CD4-positive, alpha-beta T cell treated with Interleukin-6 at 100 ng/mL for 8 hours (primary cell): ENCODE measurements at places on chromosomes 7 and 10.

DNA sequence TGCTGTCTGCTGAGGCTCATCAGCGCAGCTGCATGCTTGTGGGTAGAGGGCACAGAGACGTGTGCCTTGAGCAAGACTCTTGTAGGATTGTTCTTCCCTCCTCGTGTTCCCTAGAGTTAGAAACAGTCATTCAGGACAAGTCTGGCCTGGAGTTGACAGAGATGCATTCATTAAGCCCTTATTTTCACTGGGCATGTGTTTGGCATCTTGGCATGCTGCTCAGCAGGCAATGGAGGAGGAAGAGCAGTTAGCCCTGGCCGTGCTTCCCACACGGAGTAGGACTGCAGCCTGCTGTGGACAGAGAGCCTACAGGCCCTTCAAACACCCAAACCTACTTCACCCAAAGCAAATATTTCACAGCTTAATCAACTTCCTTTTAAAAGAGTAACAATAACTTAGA, 73.0 kb upstream of the GJD4 start:
- no peak for DNase-seq

GRCh38 chr7:45000093-45001032, at the start of gene CCM2:
Gene CCM2, plus strand, starts transcription at chr7:45000201. Its CDS starts 133 bp downstream, at chr7:45000334.
- no peak for DNase-seq

DNA sequence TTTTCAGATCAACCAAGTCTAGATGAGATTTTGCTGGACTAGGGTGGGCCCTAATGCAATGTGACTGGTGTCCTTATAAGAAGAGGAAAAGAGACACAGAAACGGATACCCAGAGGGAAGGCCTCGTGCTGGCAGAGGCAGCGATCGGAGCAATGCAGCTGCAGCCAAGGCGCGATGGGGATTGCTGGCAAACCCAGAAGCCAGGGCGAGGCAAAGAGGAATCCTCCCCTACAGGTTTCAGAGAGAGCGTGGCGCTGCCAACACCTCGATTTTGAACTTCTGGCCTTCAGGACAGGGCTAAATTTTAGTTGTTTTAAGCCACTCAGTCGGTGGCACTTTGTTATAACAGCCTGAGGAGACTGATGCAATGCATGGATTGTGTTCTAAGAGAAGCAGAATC, 157.1 kb upstream of the RHEB start:
- no peak for DNase-seq

GRCh38 chr10:19256331-19256730, 207.7 kb downstream of the MALRD1 start:
- no peak for DNase-seq

- no peak for DNase-seq
Measured at GRCh38 chr10:48792687-48793096, 108.0 kb downstream of the WDFY4 start.

- no peak for DNase-seq
Measured at GRCh38 chr10:86104611-86105145, 261.9 kb downstream of the GRID1 start.

DNA sequence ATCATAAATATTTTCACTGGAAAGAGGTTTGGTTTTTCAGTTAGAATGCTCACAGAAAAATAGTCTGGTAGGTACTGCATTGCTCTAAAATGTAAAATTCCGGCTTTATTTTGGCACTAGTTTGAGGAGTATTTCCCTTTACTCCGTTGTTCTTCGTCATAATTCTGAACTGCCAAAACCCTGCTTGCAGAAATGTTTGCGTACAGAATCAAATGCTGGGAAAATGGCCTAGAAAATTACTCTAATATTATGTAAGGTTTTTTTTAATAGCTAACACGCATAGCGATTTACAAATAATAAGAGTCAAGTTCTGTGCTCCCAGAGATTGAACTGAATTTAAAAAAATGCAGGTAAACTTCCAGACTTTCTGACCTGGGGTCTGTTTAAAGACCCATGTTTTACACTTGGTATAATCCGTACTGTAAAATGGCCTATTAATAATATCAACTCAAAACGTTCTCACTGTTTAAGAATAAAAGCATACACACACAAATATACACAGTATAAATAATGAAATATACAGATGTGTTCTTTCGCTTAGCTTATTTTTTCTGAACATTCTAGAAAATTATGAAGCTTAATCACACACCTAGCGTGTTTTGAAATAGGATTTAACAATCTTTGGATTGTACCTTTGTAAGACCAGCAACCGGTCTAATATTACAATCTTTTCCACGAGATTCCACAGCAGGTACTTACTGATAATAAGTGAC, 23.5 kb upstream of the ANLN start:
- no peak for DNase-seq

- no peak for DNase-seq
Measured at GRCh38 chr10:51103554-51104217, 29.4 kb downstream of the PRKG1 start.

DNA sequence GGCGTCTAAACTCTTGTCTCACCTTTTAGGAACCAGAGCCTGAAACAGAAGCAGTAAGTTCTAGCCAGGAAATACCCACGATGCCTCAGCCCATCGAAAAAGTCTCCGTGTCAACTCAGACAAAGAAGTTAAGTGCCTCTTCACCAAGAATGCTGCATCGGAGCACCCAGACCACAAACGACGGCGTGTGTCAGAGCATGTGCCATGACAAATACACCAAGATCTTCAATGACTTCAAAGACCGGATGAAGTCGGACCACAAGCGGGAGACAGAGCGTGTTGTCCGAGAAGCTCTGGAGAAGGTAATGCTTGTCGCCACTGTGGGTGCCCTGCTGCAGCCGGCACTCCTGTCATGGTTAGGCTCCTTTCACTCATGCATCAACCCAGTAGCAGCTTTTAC, 113.1 kb downstream of the ZMYND11 start:
- DNase-seq = no peak

DNA sequence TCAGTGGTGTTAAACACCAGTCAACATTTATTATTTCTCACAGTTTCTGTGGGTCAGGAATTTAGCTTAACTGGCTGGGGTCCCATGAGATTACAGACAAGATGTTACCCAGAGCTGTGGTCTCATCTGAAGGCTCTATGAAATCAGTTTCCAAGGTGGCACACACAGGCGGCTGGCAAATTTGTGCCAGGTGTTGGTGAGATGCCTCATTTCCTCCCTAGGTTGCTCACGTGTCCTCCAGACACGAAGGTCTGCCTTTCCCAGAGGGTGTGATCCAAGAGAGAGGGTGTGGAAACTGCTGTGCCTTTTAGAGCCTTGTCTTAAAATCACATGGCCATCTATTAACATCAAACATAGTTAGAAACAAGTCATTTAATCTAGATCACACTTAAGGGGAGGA, 209.0 kb downstream of the JCAD start:
- no peak for DNase-seq

DNA sequence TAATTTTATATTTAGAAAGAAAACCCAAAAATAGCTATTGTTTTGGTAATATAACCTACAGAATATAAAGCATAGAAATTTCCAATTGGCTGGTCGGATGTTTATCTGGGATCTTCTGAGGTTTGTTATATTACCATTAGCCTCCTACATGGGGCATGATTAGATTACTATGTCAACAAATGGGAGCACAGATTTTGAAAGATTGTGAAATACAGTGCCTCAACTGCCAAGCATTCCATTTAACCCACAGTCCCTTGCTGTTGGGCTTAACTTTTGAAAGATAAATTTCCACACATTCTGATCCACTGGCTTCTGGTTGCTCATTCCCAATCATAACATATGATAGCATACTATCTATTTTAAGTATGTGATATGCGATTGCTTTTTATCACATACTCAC, 455.4 kb upstream of the C7orf33 start:
- DNase-seq = no peak

DNA sequence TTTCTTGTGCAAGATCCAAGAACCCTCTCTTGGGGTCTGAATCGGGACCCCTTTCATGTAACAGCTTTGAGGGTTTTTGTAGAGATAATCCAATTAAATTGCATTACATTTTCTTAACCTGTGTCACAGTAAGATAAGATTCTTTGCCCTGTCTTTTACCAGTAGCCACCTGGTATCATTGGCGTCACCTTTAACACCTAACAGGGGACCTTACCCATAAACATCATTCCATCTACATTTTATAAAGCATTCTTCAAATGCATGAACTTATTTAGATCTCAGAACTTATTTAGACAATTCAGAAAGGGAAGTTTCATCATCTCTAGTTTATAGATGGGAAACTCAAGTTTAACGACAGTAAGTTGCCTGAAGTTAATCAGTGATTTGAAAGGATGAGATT, 106.4 kb upstream of the KLF6 start:
- no peak for DNase-seq

DNA sequence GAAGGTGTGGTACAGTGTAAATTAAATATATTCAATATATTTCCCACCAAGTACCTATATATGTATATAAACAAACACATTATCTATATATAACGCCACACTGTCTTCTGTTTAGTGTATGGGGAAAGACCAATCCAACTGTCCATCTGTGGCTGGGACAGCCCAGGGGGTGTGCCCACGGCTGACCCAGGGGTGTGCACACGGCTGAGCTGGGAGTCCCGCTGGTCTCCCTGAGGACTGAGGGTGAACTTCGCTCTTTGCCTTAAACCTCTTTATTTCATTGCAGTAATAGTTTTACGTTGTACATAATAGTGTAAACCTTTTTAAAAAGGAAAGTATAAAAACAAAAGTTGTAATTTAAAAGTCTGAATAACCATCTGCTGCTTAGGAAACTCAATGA, 6.3 kb downstream of the EN2 start:
- no peak for DNase-seq

DNA sequence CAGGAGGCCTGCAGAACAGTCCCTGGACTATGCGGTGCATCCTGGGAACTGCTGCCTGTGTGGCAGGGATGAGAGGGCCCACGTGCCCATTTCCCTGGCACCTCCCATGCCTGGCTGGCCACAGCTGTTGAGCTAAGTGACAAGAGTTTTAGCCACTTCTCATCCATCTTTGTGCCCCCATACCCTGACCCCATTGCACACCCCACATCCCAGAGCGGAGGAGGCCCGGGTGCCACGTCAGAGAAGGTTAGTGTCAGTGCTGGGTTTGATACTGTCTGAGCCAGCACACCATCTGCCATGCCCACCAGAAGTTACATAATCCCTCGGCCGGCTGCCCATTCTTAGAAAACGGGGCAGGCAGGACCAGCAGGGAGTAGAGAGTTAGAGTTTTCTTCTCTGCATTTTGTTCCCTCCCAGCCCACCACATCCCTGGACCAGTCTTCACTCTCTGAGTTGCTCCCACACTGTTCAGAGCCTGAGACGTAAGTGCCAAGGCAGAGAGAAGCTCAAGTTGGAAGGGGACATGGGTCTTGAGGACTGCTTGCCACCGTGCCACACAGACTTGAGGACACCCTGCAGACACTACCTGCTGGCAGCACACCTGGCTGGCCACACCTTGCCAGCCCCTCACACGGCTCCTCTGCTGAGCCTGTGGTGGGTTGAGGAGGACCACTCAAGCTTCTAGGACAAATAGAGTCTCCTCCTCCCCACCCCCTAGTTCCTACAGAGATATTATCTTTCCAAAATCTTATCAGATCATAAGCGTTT, 13.1 kb downstream of the UNC5B start:
- no peak for DNase-seq

GRCh38 chr7:81273601-81274397, 354.9 kb upstream of the SEMA3C start:
- DNase-seq = no peak

GRCh38 chr7:17085186-17085585, 203.4 kb upstream of the AGR3 start:
- DNase-seq = no peak

DNA sequence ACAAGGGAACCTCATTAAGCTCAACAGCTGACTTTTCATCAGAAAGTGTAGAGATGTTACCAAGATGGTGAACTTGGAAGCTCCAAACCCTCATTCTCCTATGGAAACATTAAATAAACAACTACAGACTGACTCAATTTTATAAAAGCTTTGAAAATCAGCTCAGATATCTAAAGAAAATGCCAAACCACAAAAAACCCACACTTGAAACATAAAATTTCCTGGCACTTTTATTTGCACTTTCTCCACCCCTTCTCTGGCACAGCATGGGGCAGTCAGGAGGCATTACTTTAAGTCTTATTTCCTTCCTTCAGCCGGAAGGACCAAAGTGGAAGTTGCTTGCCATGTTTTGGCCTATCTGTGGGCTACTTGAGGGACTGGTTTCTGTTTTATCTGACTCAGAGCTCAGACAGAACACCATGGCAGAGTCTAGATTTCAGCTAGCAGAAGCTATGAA, 114.7 kb downstream of the ODAD2 start:
- no peak for DNase-seq

- no peak for DNase-seq
Measured at GRCh38 chr7:39651265-39651664, 27.9 kb downstream of the RALA start.

- peak; percentile 12 for DNase-seq
Measured at GRCh38 chr7:105521027-105521716, 899 bp downstream of the PUS7 start.

- DNase-seq = no peak
Measured at GRCh38 chr10:47061776-47062175, 150.5 kb downstream of the PTPN20 start.

DNA sequence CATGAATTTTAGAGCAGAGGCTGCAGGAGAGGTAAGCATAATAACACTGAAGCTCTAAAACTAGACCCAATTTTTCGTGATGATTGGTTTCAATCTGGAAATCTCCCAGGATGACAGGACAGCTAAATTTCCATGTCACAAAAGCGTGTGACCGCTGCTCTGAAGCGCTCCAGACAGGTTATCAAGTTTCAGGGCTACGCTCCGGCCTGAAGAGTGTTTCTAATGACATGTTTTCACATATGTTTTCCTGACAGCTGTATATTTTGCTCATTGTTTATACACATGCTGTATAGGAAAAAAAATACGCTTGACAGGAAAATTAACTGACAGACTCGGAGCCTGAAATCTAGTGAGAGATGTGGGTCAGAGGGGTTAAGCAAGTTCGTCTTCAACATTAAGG, 219.8 kb upstream of the BMPER start:
- DNase-seq = no peak

GRCh38 chr7:131959106-131959812, 402.8 kb upstream of the PODXL start:
- DNase-seq = no peak

- no peak for DNase-seq
Measured at GRCh38 chr7:106807474-106807873, 57.6 kb upstream of the PIK3CG start.

- DNase-seq = no peak
Measured at GRCh38 chr7:133529861-133530260, 277.0 kb downstream of the EXOC4 start.

- DNase-seq = no peak
Measured at GRCh38 chr7:92944633-92945032, 108.3 kb upstream of the CDK6 start.

GRCh38 chr7:34488766-34489165, 169.3 kb upstream of the NPSR1 start:
- DNase-seq = no peak

- no peak for DNase-seq
Measured at GRCh38 chr10:91622601-91623000, 10.3 kb downstream of the PPP1R3C start.

- DNase-seq = no peak
Measured at GRCh38 chr10:119817991-119818888, 54.4 kb downstream of the MCMBP start.
